H7 (cell line): ENCODE measurements at places on chromosomes 3 and 15.
A peak's percentile ranks its signal among the peaks of the same experiment; 100 is the strongest.

DNA sequence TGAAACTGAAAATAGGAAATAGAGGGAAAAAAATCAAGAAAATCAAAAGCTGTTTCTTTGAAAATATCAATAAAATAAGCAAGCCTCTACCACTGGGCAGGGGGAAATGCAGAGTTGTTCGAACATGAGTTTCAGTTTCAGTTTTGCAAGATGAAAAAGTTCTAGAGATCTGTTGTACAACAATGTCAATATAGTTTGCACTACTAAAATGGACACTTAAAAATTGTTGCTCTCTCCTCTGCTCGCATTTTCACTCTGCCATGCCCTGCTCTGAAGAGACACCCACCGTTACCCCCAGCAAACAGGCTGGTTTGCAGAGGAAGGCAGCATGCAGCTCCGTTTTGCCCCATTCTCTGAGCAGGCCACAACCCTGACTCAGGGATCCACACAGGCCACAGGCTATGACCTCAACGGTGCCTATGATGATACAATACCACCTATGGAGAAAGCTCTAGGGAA lies 64.5 kb downstream of the ZNF148 start:
- DNase-seq, result peak; percentile 10

DNA sequence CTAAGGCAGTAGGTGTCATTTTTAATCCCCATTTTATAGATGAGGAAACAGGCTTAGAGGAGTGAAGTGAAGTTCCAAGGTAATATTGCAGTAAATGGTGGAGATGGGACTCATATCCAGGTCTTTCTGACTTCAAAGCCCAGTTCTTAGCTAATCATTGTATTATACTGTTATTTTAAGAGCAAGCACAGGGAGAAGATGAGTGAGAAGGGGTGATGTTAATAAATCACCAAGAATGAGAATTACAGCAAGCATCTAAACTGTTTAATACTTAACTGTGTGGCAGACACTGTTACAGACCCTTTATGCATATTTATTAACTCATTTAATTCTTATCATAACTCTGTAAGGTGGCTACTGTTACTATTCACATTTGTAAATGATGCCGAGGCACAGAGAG lies 61.2 kb downstream of the VPS8 start:
- DNase-seq, result no peak

GRCh38 chr3:62103531-62103930 lies 269.8 kb downstream of the FEZF2 start:
- no peak for DNase-seq

GRCh38 chr3:120816728-120817127 lies 74.2 kb downstream of the GTF2E1 start:
- DNase-seq, result no peak

DNA sequence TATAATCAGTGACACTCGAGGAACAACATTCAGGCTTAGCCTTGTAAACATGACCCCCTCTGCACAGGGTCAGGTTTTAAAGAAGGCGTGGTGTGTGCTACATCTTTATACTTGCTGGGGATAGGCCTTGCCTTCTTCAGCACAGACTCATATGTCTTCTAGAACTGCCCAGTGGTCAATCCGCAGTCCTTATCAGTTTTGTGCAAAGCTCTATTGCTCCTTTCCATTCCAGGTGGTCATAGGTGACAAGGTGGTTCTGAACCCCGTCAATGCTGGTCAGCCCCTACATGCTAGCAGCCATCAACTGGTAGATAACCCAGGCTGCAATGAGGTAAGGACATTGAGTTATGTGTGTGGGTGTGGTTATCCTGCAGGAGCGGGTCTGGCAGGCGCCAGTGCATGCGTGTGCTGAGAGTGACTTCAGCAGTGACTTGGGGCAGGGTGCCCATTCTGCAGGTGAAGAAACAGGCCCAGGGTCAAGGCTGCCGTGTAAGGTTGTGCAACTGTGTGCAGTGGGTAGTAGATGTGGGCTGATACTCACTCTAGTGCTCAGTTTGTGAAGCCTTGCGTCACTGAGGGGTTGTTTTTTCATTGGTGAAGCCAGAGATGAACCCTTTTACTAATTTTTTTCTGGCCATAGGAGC lies 150.9 kb downstream of the ITPR1 start:
- DNase-seq, result no peak

DNA sequence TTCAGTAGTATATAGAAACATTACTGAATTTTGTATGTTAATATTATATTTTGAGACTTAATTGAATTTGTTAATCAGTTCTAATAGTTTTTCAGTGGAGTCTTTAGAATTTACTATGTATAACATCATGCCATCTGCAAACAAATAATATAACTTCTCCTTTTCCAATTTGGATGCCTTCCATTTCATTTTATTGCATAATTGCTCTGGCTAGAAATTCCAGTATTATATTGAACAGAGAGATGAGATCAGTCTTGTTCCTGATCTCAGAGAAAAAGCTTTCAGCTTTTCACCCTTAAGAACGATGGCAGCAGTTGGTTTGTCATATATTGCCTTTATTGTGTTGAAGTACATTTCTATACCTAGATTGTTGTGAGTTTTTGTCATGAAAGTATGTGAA lies 40.4 kb downstream of the OR4F15 start:
- no peak for DNase-seq

DNA sequence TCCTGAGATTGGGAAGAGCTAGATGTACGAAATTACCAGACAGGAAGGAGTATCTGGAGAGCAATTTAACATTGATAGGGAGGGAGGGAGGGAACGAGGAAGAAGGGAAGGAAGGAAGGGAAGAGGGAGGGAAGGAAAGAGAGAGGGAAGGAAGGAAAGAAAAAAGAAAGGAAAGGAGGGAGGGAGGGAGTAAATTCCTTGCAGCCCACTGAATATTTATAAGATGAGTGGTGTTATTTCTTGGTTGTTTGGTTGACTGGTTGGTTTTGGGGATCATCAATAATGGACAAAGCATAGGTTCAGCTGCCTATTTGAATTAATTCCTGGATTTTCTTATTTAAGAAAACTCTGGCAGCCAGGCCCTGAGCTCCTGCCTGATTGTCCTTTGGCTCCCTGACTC lies 15.5 kb upstream of the TSEN2 start:
- no peak for DNase-seq

DNA sequence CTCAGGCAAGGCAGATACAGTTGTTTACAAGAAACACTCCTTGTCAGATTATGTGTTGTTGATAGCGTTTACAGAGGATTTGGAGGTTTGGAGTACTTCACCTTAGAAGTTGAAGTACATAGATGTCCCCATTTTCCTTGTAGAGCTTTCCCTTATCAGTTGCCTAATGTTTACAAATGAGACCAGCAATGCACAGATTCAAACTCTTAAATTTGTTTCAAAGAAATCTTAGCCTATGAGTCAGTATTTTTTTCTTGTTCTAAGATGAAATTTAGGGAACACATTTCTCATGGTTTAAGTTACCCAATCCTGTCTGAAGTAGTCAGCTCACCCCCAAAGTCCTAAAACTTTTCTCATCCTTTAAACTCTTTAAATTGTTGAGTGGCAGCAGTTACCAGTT lies 6.3 kb upstream of the EIF5A2 start:
- no peak for DNase-seq

GRCh38 chr15:61038387-61038786 lies 190.7 kb downstream of the RORA start:
- no peak for DNase-seq

GRCh38 chr3:46921041-46921440 lies 43.5 kb downstream of the PTH1R start:
- no peak for DNase-seq

- no peak for DNase-seq
These were observed 26.1 kb upstream of the NMB start for GRCh38 chr15:84684092-84684491.

- DNase-seq, result no peak
These were observed 24.3 kb downstream of the PDZRN3 start for GRCh38 chr3:73600293-73600938.

DNA sequence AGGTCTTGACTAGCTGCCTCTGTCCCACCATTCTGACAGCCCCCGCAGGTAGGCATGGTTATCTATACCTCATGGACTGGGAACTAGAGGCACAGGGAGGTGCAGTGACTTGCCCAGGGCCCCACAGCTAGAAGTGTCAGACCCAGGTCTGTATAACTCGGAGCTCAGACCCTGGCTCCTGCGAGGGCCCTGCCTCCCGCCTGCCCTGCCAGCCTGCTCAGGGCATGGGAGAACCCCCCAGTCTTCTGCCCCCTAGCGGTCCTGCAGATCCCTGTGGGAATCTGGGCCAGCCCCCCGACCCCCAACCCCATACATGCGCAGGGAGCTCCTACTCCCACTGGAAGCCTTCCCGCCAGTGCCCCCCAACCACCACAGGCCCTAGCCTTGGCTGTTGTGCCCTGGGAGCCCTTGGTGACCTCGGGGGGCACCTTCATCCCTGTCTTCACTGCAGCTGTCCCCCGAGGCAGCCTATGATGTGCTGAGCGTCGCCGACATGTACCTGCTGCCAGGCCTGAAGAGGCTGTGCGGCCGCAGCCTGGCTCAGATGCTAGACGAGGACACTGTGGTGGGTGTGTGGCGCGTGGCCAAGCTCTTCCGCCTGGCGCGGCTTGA lies 6.9 kb downstream of the ABTB1 start:
- DNase-seq, result peak; percentile 90

DNA sequence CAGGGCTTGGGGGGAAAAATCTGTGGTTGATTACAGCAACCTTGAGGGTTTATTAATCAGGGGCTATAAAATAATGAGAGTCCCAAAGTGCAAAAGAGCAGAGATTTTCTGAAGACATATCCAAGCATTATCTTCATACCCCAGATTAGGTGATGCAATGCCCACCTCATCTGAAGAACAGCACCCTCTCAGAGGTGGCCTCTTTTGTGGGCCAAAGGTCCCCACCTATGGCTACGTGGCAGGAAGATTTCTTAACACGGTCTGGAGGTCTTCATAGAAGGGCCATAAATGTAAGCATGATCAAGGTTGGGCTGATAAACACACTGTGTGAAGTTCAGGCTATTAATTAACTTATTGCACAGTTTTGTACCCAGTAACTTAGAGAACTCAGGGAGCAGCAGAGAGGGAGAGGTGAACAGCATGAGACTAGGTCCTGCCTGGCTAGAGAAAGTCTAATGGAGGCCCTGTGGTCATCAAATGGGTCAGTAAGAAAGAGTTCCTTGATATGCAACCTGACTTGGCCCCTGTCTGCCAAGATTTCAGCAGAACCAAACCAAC lies 29.6 kb upstream of the RBP2 start:
- DNase-seq, result no peak

DNA sequence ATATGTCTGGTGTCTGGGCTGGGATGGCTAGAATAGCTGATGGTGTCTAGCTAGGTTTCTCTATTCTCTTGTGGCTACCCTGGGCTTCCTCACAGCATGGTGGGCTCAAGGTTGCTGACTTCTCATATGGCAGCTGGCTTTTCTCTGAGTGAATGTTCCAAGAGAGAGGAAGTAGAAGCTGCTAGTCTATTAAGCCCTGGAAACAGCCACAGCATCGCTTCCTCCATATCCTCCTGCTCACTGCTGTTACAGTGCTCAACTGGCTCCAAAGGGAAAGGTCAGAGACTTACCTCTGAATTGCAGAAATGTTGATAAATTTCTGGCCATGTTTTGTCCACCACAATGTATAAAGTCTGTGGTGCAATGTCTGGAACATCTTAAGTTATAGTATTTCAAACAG lies 299.9 kb upstream of the ADAMTS9 start:
- DNase-seq, result no peak

DNA sequence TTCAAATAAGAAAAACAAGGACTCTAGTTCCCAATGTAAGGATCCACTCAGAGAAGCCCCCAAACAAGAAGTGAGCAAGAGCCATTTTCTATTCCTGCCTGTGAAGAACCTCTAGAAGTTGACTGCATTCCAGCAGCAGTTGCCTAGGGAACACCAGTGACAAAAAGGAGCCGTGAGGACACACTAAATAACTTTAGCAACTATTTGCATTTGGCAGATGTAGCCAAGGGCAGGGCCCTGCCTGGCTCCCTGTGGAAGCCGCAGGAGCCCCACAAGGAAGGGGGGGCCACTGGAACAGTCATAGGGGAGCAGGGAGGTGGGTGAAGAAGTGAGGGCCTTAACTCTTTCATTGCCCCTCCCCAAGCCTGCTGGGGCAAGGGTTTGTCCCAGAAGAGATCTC lies 470.2 kb upstream of the PROK2 start:
- DNase-seq, result peak; percentile 53

DNA sequence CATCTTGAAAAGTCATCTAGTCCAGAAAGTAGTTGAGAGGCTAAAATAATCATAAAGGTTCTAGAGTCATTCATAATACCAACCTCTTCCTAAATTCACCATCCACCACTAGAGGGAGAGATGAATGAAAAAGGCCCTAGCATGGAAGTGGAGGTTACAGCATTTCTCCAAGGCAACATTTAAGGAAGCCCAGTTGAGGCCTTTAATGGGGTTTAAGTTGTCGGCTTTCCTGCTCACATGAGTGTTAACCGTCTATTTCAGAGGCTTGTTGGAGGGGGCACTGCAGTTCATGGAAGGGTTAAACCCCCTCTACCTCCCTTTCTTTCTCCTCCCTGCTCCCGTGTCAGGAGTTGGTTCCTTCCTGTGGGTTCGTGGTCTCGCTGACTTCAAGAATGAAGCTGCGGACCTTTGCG lies 3.8 kb upstream of the SLCO3A1 start:
- DNase-seq, result peak; percentile 50

- no peak for DNase-seq
These were observed 53.9 kb upstream of the TTC14 start for GRCh38 chr3:180548050-180548449.

DNA sequence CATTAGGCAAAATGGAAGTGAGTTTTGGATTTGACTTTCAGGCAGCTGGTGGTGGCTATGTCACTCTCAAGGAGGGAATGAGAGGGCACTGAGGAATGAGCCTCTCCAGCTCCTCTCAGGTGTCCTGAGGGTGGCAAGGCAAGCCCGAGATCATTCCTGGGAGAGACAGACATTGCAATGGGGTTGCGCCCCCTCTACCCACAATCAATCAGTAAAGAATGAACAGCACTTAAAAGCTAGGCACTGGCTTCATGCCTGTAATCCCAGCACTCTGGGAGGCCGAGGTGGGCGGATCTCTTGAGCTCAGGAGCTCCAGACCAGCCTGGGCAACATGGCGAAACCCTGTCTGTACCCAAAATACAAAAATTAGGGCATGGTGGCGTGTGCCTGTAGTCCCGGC lies 14.1 kb upstream of the SHF start:
- no peak for DNase-seq

- DNase-seq, result no peak
These were observed 28.0 kb upstream of the HEG1 start for GRCh38 chr3:125083776-125084175.

DNA sequence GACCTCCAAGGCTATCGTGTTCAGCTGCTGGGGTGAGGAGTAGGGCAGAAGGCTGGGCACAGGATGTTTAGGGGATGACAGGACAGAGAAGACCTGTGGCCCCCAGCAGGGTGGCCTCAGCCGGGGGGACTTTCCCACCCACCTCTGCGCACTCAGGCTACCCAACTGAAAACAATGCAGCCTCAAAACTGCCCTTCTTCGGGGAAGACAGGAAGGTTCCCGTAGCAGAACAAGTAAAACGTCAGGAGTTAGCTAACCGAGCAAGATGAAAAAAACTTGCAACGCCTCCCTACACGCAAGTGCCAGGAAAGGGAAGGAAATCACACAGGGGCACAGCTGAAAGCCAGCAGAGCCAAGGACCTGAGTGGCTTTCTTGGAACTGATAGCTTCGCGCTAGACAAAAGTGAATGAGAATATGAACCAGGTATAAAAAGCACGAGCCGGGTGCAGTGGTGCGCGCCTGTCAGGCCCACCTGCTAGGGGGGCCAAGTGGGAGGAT lies 38.4 kb upstream of the FURIN start:
- peak; percentile 49 for DNase-seq

GRCh38 chr3:4853749-4854140 lies 125.5 kb upstream of the BHLHE40 start:
- no peak for DNase-seq

GRCh38 chr3:108064293-108064887 lies 26.4 kb downstream of the CD47 start:
- DNase-seq, result no peak

- DNase-seq, result peak; percentile 92
These were observed at the start of gene TTLL3 for GRCh38 chr3:9809615-9810432. Gene TTLL3 (plus strand): TSS chr3:9810262. CDS start chr3:9810662, 400 bp downstream.
